Anterior cingulate cortex (tissue), 58 donors: ENCODE measurements at places on chromosomes 6 and 20.

DNA sequence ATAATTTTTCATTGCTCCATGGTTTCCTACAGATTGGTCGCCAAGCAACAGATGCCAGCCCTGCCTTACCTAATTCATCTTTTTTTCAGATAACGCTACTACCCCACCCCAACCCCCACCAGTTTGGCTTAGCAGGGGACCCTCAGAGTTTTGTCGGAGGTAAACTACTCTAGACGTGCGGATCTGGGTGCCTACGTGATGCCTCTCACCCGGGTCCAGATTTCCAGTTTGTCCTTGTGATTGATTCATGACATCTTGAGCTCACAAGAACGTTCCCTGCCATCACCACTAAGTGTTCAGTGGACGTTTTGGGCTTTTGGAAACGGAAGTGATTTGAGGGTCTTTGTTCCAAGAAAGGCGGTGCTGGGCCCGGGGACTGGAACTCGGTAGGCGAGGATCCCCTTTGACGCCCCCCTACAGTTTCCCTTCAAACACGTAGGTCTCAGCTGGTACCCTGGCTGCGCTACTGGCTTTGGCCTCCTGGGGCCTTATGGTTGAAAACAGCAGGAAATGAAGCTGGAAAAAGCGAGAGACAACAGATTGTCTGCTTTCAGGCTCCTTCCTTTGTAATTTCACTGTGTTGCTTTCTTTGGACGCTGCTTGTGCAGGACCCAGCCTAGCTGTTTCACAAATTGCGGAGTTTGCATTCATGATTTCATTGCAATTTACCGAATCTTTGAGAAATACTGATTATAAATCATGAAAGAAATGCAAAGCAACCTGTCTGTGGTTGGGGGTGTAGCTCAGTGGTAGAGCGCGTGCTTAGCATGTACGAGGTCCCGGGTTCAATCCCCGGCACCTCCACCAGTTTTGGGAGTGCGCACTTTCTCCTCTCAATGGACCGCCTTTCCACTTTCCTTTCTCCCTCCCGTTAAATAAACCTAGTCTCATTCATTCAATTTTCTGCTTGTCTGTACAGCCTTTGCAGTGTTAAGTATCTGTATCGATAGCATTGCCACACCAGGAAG is 81.0 kb downstream of the GPX5 start:
- no peak for DNase-seq

- DNase-seq = no peak
Observed at GRCh38 chr6:127115746-127116145, 2.7 kb upstream of the RSPO3 start.

DNA sequence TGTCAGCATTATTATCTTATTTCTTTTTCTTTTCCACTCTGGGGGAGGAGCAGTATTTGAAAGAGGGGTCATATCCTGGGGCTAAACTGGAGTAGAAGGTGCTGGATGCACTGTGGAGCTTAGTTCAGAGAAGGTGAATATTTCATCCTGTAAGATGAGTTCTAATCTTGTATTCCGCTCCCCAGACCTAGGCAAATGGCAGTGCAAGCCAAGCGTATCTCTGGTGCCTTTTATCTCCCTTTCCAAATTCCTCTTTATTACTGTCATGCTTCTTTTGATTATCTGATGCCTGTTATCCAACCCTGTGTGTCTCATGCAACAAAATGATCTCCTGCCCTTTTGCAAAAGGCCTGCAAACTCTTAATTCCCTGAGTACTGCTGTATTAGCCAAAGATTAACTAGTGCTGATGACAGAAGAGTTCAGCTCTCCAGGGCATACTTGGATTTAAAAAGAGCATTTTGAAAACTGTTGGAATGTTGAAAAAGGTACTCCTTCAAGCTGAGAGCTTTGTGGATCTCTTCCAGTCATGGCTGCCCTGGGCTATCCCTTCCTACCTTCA is 138.0 kb downstream of the CARMIL1 start:
- DNase-seq = no peak

- DNase-seq = no peak
Observed at GRCh38 chr20:63941282-63942081, 14.7 kb downstream of the UCKL1 start.

DNA sequence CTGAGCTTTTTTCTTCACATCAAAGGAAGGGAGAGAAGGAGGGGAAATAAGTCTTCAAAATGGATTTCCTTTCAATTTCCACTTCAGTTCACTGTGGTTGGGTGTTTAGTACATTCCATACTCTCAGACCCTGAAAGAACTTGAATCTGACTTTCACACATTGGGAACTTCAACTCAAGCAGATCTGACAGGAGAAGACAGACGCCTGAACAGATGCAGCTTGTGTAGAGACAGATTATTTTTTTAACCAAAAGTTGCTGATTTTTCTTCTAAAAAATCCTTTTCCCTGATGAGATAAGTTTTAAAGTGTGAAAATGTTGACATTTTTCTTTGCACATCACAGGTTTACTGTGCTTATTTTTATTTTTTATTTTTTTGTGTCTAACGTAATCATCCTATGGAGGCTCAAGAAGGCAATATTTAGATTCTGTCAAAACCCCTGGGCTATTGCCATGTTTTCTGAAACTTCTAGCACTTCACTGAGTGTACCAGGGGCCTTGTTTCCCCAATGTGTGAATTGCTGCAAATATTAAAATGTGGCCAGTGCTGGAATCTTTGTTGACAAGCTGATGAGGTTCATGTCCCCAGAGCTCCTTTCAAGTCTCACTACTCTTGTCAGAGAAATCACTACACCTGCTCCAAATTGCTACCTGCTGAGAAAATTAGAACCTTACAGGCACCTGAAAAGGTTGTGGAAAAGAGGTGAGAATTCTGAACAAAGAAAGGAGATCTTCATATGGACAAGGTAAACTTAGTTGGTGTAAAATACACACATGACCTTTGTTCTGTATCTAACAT is 214.8 kb upstream of the BTBD3 start:
- no peak for DNase-seq

- DNase-seq = no peak
Observed at GRCh38 chr20:25084626-25085187, 2.8 kb upstream of the VSX1 start.

DNA sequence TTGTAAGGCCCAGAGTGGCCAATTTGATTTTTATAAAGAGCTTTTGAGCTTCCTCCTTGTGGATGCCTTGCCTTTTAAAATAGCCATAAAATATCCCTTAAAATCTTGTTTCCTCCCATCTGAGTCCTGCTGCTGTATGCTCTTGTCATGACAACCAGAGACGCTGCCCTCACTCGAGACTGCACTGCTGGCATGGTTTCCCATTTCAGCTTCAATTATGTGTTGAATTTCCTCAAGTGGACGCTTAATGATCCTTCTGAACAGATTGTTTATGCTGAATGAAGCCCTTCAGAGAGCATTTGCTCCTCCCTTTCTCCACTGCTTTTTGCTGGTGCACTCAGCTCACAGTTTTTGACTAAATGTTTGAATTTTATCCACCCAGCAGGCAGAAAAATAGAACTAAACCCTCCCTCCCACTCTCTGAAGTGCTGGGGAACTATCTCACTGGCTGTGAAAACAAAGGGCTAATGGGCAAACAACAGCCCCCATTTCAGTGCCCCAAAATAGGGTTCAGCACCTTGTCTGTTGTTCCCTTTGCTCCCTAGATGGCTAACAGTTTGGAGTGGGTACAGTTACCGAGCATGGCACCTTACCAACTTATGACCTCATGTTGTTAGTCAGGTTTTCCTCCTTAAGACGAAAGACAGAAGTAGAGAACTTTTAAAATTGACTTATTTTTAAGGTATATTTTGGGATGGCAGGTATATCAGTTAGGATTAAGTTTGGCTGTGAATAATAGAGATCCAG is 45.5 kb upstream of the RNF8 start:
- peak; percentile 51 for DNase-seq

DNA sequence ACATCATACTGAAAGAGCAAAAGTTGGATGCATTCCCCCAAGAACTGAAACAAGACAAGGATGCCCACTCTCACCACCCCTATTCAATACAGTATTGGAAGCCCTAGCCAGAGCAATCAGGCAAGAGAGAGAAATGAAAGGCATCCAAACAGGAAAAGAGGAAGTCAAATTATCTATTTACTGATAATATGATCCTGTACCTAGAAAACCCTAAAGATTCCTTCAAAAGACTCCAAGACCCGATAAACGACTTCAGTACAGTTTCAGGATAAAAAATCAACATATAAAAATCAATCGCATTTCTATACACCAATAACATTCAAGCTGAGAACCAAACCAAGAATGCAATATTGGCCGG is 14.5 kb downstream of the CDK19 start:
- DNase-seq = no peak

DNA sequence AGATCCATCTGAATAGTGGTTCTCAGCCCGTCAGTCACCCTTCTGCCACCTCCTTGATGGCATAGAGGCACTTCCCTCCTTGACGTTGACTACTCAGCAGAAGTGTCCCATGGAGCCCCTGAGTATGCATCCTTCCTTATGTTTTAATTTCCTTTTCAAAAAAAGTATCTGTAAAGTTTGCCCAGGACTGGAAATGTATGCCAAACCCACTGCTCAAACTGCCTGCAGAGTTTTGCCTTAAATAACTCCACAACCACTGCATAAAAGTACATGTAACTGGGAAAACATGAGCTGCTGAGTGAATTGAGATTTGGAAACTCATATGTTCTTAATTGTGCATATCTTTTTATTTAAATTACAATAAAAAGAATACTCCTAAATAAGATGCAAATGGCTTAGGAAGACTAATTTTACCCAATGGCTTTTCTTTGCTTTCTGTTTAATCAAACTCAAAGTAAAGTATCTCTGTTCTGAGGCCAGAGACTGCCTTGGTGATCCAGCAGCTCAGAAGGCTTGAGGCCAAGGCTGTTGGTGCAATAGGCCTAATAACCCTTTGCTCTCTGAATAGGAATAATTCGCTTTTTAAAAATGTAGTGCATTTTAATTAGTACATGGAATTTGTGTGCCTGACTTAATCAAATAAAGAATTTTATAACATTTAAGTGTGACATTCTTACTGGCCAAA is 90.4 kb downstream of the FNDC1 start:
- no peak for DNase-seq

DNA sequence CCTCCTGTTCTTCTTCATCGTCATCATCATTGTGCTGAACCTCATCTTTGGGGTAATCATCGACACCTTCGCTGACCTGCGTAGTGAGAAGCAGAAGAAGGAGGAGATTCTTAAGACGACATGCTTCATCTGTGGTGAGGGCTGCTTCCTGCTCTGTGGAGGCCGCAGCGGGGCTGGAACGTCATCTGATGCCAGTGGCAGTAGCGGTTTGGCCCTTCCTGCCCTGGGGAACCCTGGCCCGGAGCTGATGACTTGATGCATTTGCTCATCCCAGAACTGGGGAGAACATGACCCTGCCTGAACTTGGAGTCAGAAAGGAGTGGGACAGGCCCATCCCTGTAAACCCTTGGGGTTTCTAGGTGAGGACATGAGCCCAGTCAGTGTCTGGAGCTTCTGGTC is 18.7 kb downstream of the UQCC2 start:
- no peak for DNase-seq

DNA sequence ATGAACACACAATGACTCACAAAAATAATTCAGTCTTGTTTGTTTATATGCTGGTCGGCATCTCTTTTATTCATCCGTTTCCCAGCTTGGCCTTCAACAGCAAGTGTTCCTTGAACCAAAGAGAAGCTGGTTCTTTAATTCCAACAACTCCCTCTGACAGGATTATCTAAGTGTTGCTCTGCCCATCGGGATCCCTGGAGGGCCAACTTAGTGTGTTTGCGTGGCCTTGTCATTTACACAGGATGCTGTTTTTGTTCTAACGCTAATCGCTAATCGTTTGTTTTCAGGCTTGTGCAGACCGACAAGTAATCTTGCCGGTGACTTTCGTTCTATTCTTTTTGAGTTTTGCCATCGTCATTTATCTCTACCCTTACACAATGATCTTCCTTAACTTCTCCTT is 267.4 kb upstream of the EXOC2 start:
- no peak for DNase-seq

DNA sequence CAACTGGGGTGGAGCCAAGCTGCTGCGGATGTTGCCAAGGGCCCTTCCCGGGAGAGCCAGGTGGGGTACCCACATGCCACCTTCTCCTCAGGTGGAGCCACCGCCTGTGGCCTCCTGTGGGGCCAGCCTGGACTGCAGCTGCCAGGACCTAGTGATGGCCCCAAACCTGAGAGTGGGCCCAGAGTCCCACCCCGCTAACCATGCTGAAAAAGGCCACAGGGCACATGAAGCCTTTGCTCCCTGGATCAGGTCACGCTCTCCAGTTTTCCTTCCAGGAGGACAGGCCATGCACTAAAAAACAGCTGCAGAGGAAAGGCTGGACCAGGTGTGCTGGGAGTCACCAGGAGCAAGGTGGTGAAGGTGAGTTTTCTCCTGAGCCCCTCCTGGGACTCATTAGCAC is 73.9 kb upstream of the SLC22A16 start:
- no peak for DNase-seq

- peak; percentile 58 for DNase-seq
Observed at GRCh38 chr6:159174263-159174969, 5.2 kb downstream of the FNDC1 start.

- DNase-seq = no peak
Observed at GRCh38 chr6:91788501-91788900, 1201.6 kb upstream of the MAP3K7 start.

- no peak for DNase-seq
Observed at GRCh38 chr6:15061180-15061641, 184.7 kb upstream of the JARID2 start.

- DNase-seq = no peak
Observed at GRCh38 chr6:7732228-7732627, 6.3 kb downstream of the BMP6 start.

- DNase-seq = no peak
Observed at GRCh38 chr6:26273673-26274588, 91.1 kb upstream of the BTN3A2 start.

DNA sequence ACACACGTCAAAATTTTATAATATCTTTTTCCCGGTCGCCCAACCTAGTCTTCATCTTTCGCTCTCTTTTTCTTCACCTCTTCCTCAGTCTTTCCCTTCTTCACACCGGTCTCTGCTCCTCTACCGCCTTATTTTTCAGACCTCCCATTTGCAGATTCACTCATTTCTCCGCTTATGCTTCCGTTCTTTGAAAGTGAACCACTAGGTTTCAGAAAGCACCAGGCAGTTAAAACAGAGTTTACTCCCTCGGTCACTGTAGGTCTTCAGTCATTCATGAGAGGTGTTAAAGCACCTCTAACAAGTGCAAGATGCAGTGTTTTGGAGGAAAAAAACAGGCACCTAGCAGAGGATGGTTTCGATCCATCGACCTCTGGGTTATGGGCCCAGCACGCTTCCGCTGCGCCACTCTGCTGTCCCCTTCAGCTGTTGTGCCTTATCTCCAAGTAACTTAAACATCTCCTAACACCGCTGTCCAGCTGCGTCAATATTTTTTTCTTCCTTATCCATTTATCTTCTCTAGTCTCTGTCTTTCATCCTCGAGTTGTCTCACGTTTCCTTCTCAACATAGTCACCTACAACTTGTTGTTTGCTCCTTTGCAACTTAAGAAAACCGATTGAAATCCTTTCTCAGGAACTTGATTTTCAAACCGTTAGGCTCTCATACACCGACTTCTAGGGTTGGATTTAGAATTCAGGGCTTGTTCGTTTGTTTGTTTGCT is 119.7 kb upstream of the ZNF184 start:
- no peak for DNase-seq
